ENCODE measurements at places on chromosomes 6 and 20.

GRCh38 chr20:54047048-54047447 lies 23.3 kb downstream of the BCAS1 start:
- no peak for DNase-seq

DNA sequence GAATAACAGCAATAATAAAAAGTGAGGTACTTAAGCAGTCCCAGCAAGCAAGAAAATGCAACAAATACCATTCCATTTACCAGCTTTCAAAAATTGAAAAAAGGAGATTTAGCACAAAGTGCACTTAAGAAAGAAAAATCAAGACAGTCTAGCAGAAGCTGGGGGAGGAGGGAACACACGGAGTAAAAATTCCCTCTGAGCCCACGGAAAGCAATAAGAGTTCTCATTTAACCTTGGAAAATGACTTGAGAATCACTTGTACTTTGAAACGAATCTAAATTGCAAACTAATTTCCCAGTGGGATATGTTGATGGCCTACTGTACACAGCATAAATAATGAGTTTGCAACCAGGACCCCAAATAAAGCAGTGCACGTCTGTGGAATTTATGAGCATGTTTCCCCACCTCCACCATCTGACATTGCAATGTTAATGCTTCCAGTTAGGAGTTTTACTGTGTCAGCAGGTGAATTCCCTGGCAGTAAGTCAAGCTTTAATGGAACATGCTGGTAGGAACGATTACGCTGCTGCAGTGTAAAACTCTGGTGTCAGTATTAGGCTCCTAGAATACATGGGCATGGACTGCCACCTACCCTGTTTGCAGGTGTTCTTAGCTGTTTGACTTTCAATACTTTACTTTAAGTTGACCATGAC lies 386.8 kb downstream of the HDGFL1 start:
- DNase-seq = no peak

- no peak for DNase-seq
Measured at GRCh38 chr6:100751590-100751989, 129.5 kb downstream of the ASCC3 start.

- no peak for DNase-seq
Measured at GRCh38 chr6:96940322-96940721, 15.8 kb downstream of the KLHL32 start.

GRCh38 chr6:108596956-108597355 lies 36.2 kb downstream of the FOXO3 start:
- no peak for DNase-seq

GRCh38 chr6:120378582-120379220 lies 955.6 kb downstream of the TBC1D32 start:
- peak; percentile 83 for DNase-seq

GRCh38 chr6:138162111-138162954 lies 594 bp downstream of the ARFGEF3 start:
- no peak for DNase-seq

DNA sequence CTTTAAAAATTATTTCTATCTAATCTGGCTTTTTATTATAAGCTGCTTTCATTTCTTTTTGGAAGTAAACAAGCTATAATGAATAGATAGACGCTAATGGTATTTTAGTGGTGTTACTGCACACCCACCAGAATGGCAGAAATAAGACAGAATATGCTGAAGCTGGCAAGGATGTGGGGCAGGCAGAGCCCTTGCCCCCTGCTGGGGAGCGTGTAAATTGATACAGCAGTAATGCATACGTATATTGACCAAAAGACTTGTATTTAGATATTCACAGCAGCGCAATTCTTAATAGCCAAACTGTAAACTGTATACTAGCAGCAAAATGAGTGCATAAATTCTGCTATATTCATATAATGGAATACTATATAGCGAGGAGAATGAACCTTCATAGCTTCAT lies 35.3 kb downstream of the TMEM181 start:
- peak; percentile 46 for DNase-seq

GRCh38 chr6:7264686-7265384 lies 48.2 kb downstream of the SSR1 start:
- no peak for DNase-seq

- no peak for DNase-seq
Measured at GRCh38 chr20:44609006-44609515, 26.7 kb downstream of the PKIG start.

DNA sequence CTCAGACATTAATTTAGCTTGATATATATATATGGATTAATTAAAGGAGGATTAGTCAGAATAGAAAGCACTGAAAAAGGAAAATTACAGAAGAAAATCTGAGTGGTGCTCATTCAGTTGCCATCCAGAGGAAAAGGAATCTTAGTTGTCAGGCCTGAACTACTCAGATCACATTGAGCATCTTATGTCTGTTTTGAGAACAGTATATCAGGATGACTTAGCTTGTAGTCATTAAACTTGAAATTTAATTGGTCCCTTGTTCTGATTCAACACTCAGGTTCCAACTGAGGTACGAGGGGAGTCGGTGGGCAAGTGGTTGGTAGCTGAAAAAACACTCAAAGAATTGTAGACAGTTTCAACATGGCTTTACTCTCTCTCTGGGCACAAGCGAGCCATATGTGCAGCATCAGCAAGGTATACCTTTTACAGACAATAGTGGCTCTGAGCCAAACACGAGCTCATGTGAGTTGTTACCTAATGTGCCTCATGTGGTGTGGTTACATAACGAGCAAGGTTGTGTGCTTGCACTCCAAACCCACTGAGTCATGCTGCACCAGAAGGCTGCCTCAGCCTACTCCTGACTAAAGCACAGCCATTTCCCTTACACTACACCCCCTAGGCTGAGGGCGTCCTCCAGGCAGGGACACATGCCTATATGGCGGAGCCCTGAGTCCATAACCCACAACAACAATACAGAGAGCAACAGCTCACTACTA lies 73.0 kb upstream of the HMGN3 start:
- no peak for DNase-seq

- no peak for DNase-seq
Measured at GRCh38 chr6:5752391-5752680, 254.4 kb downstream of the NRN1 start.

Measured in NAMALWA (cell line).